ENCODE measurements at places on chromosomes 5 and 9.

- no peak for DNase-seq
These were observed 7.6 kb upstream of the RIC1 start for GRCh38 chr9:5621327-5621726.

DNA sequence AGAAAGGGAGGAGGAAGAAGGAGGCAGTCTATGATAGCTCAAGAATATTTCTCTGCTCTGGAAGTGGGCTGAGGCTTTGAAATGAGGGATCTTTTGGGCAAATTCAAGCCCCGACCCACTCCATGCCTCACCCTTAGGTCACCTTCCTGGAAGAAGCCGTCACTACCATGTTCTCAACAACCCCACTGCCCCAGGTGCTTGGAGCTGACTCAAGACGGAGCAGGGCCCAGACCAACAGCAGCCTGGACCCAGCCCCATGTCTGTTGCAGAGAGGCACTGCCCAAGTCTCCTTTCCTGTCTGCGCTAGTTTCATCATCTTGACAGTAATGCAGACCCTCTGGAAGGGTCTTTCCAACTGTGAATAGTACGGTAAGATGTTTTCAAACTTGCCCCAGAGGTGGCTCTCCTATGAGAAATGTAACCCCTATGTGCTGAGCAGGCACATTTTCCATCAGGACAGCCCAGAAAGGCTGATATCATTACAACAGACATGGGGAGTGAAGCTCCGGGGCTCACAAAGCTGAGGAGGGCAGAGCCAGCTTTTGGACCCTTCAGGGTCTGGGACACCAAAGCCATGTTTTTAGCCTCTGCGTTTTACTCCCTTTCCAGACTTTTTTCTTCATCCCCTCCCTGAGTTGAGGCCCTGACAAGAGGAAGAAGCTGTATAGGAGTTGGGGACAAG lies 128.2 kb upstream of the LARP1 start:
- no peak for DNase-seq

- DNase-seq, result no peak
These were observed 1.2 kb upstream of the CCDC183 start for GRCh38 chr9:136795000-136795348.

DNA sequence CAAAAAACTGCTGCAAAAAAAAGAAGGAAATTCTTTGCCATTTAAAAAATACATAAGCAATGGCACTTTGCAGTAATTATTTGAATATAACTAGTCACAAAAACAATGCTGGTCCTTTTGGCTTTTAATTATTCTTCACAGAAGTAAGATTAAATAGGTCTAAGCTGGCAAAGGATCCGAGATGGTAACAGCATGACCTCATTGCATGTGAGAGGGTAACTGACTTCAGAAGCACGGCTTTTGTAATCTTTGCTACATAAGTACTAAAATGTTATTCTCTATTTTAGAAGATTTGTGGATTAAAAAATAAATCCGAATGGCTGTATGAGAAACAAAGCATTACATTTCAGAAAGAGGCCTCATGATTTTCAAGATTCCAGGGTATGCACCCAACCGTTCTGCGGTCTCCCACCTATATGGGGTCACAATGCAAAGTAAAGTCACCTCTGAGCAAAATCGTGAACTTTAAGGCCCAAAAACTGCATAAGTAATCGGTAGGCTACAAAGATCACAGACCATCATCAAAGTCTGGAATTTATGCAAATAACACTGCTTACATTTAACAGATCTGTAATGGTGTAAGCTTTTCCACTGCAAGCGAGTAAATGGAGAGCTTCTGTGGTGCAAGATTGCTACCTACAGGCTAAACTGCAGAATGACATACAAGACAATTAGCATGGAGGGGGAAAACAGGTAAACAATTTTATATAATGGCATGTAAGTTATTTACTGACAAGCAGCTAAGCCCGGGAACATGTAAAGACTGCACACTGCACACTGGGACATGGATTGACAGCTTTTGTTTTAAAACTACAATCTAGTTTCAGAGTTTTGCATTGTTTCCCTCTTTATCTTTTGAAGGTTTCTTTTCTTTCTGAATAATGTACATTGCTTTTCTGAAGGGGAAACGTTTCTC lies 231.6 kb downstream of the SLF1 start:
- no peak for DNase-seq

- DNase-seq, result no peak
These were observed 1353.7 kb upstream of the ACO1 start for GRCh38 chr9:31030741-31031202.

DNA sequence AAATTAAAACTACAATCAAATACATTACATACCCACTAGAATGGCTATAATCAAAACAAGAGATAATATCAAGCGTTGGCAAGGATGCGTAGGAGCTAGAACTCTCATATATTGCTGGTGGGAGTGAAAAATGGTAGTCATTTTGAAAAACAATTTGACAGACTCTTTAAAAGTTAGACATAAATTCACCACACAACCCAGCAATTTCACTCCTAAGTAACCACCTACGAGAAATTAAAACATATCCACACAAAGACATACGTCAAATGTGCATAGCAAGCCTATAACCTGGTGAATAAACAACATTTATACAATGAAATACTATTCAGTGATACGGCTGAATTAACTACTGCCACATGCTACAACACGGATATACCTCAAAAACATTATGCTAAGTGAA lies 44.7 kb downstream of the GKAP1 start:
- DNase-seq, result no peak

GRCh38 chr5:66958980-66959641 lies 237.5 kb downstream of the CD180 start:
- DNase-seq, result no peak

- peak; percentile 76 for DNase-seq
These were observed 3.0 kb downstream of the GRK6 start for GRCh38 chr5:177429248-177430040.

GRCh38 chr9:115717711-115718173 lies 435.8 kb upstream of the PAPPA start:
- DNase-seq, result no peak

DNA sequence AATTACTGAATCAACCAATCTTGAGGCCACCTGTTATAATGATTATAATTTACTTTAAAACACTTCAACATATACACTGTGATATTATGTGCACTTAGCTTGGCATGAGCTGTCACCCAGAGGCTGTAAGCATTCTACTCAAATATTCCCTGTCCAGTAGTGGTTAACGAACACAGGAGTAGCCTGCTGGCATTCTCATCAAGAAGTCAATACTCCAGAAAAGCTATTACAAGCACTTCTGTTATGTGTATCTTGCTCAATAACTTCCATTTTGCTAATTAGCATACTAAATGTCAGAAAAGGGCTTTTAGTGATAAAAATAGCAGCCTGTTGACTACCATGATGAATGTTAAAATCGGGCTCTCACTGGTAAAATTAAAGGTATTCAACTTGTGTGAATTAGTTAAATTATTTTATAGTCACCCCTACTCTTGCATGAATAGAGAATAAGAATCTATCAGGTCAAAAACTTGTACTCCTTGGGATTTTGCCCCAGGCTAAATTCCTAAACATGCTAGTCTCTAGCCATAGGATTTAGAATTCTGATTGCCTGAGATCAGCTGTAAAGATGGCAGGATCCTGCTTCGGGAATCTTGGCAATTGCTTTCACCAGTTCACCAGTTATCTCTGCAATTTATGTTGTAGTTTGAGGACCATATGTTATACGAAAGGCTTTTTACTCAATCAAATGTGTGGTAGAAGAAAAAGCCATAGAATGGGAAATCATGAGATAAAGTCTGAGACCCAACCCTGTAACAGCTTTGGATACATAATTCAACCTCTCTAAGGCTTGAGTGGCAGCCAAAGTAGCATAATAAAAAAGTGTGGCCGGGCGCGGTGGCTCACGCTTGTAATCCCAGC lies 43.4 kb upstream of the PAM start:
- DNase-seq, result no peak

DNA sequence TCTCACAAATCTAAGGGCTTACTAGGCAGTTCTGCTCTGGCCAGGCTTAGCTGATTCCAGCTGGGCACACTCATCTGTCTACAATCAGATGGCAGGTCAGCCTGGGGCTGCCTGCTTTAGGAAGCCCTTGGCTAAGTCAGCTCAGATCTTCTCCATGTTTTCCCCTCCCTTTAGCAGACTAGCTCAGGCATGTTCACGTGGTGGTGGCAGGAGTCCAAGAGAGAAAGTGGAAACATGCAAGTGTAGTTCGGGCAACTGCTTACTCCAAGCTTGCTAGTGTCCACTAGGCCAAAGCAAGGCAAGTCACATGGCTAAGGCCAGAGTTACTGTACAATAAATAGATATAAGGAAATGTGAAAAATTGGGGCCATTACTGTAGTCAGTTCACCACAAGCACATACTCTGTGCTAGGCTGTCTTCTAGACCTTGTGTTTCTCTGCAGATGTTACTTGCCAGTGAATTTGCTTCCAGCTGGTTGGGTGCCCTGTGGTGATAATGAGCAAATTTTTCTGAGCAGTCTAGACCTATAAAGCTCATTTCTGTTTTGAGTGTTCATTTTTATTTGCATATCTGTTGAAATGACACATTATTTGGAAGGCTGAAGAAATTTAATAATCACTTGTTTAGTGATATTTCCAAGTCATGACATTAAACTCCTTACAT lies 38.3 kb downstream of the RECK start:
- DNase-seq, result no peak

DNA sequence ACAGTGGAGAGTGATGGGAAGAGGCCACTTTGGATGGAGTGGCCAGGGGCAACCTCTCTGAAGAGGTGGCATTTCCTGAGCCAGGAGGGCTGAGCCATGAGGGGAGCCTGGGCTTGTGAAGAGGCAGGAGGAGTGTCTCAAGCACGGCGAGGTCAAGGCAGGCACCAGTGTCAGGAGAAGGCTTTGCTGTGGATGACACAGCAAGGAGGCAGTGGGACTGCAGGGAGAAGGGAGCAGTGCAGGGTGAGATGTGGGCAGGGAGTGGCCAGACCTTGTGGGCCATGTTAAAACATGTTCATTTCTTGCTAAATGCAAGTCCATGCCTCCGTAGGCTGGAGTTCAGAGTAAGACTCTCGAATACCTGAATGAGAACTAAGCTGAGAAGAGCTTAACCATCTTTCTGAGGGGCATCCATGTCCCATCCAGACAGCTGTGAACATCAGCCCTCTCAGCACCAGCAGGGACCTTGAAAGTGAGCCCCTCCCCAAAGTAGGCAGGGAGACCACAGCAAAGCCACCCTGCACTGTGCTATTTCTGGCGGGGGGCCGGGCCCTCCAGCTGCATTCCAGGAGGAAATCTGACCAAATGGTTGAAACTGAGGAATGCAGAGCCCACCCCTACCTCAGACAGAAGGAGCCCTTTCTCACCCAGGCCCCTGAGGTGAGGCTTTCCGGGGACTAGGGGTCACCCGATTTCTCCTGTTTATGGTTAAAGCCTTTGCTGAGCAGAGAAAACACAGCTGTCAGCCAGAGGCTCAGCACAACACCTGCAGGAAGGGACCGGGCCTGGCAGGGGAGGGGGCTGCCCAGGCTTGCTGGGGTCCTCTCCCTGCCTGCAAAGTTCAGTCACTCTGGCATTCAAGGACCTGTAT lies 16.1 kb upstream of the ARSI start:
- DNase-seq, result no peak

DNA sequence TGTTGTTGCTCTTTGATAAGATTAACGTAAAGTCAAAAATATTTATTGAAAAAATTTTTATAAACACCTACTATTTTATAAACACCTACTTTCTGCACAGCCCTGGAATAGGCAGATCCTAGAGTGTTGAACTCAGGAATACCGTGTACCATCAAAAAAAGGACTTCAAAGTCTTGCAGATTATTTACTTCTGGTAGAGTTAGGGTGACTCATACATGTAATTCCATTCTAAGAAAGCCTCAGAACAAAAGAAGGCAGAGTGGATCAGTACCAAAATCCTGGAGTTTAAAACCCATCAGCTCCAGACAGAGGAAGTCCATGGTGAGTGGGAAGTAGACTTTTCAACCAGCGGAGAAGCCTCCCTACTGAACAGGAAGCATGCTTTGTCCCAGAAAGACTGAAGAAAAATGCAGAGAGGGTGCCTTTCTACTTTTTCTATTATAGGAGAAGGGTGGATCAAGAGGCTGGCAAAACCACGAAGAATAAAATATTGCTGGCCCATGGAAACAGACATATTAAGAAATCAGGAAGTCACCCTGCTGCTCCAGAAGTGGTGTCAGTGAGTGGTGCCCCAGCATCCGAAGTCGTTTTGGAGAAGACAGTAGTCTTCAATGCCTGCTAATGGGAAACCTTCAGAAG lies 45.1 kb upstream of the DAB2 start:
- DNase-seq, result no peak

DNA sequence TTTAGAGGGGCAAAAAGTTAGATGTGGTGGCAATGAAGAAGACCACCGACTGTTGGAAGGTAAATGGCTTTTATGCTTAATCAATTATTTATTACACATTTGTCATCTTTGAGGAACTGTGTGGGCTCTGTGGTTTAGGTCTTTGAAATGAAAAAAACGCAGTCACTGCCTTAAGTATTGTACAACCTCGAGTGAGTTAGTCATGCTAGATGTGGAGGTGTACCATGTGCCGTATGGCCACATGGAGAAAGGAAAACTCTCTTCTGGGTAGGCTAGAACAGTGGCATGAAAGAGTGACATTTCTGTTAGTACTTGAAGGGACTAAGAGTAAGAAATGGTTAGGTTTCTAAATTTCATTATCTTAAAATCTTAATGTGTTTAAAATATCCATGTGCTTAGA lies 166.1 kb downstream of the HACD4 start:
- DNase-seq, result no peak

DNA sequence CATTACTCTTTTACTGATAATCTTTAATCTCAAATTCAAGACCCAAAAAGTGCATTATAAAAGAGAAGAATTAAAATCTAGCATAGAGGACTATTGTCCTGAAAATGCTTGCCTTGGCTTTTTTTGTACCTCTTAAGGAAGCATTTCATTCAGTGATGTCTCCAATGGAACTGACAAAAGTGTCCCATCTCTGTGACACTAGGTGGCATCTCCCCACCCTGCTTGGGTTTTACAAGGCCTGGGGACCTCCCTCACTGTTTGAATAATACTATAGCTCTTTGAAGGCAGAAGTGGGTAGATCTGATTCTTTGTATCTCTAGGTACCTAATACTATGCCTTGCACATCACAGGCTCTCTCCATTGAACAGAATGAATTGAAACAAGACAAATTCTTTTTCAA lies 180.6 kb downstream of the EPB41L4A start:
- DNase-seq, result no peak

GRCh38 chr9:5642170-5642569 lies 13.3 kb downstream of the RIC1 start:
- no peak for DNase-seq

- no peak for DNase-seq
These were observed 5.0 kb upstream of the GPRIN1 start for GRCh38 chr5:176614805-176615478.

DNA sequence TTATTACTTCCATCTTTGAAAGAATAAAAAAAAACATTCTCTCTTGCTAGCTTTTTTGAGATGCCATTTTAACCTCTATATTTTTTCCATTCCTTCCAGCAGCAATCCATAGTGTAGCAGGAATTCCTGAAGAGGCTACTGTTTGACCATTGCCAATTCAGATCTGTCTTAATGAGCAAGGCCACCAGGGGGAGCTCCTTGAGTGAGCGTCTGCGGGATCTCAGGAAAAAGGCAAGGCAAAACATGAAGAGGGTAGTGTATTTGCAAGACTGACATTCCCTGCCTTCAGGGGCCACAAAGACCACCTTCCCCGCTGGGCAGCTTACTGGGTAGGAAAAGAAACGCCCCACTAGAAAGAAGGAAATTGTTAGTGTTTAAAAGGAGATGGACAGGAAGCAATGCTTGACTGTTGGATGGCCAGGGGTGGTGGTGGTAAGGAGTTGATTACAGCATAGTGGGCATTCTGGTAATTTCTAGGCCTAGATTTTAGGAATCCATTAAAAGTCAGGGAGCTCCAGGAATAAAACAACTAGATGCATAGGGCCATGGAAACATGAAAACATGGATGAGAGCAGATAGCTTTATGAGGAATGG lies 206.6 kb upstream of the HAPLN1 start:
- no peak for DNase-seq

GRCh38 chr9:88678431-88678830 lies 143.5 kb downstream of the NXNL2 start:
- DNase-seq, result no peak

All from activated naive CD4-positive, alpha-beta T cell (primary cell).